T follicular helper cell (primary cell): ENCODE measurements at places on chromosomes 3 and 15.

DNA sequence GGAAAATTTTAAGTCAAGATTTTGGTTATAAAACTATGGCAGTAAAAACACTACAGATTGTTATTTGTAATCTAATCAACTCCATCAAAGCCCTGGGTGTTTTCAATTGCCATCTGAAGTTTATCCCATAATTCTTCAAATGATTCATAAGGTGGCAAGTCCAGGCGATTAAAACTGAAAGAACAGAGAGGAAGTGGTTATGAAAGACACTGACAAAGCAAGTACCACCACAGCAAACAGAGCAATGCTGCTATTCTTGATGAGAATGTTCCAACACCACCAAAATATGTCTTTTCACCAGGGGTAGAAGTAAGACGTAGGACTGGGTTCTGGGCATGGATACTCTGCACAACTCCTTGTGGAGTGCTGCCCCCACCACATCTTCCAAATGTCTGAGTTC is 86.9 kb upstream of the PRTG start:
- DNase-seq, result no peak

DNA sequence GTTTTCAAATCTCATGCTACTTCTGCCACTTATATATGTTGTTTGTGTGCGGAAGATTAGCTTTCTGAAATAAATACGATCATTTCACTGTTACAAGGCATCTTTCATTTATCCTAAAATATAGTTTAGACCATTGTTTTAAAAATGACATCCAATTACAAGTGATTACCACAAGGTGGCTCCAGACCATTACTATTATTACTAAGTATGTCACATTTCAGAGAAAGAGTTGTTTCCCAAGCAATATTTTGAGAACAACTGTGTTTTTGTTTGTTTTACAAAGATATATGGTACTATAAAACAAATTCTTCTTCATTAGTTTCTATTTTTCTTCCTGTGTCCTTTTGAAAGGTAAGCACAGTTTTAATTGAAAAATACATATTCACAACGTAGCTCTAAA is 136.0 kb upstream of the RAP2B start:
- DNase-seq, result no peak

DNA sequence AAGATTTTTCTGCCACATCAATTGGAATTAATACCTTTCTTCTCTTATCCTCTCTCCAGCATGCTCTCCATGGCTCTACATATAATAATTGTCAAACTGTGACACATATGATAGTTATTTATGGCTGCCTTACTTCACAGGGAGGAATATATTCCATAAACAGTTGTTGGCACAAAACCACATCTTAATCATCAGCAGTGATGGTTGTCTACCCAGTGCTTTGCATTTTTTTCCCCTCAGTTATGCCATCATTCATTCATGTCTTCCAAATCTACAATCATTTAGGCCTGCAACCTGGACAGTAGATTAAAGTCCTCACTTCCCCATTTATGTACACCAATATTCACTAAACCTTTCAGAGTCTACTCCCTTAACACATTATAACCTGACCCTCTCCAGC is 107.7 kb downstream of the THRB start:
- DNase-seq, result no peak

GRCh38 chr3:78875851-78876250 is 891.9 kb downstream of the ROBO1 start:
- no peak for DNase-seq

- DNase-seq, result no peak
Measured at GRCh38 chr3:67292356-67293121, 294.4 kb downstream of the KBTBD8 start.

DNA sequence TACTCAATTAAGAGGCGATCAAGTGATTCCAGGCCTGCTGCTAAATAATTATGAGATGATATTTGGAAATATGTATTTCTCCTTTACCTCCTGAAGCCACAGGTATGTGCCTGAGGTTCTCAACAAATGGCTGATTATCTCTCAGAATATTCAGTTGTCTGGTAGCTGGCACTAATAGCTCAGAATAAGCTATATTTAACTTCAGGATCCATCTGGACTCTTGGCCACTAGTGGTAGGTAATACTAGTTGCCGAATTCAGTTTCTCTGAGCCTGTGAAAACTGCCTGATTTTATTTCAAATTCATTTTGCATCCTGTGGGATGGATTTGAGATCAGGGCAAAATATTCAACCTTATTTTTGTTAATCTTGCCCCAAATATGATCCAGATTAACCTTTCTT is 499.0 kb downstream of the DIPK2A start:
- DNase-seq, result no peak

DNA sequence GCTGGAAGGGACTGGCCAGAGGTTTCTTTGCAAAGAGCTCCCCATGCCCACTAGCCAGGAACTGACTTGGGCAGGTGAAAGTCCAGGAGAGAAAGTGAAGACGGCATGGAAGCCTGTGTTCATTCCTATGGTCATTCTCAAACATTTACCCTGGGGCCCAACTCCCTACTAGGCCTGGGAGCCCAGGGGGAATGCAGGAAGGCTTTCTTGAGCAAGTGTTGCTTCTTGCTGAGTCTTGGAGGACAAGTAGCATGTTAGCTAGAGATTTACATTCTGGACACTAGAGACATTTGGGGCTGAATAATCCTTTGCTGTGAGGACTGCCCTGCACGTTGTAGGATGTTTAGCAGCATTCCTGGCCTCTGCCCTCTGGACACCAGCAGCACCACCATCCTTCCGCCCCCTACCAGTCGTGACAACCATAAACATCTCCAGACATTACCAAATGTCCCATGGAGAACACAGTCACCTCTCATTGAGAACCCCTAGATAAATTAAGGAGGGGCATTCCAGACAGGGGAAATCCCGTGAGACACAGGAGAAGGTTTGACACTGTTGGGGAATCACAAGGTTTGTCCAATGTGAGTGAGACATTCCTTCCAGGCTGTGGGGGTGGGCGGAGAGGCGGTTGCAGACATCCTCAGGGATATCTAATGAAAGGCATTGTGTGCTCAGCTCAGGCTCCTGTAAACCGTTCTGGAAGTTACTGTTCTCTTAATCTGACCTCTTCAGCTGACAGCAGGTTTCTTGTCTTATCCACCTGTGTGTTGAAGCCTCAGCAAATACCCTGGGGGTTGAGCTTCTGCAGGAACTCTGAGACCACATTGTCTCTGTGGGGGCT is 236.2 kb downstream of the TLE3 start:
- DNase-seq, result no peak
